ENCODE measurements at places on chromosomes 2 and 18.
A peak's percentile ranks its signal among the peaks of the same experiment; 100 is the strongest.

DNA sequence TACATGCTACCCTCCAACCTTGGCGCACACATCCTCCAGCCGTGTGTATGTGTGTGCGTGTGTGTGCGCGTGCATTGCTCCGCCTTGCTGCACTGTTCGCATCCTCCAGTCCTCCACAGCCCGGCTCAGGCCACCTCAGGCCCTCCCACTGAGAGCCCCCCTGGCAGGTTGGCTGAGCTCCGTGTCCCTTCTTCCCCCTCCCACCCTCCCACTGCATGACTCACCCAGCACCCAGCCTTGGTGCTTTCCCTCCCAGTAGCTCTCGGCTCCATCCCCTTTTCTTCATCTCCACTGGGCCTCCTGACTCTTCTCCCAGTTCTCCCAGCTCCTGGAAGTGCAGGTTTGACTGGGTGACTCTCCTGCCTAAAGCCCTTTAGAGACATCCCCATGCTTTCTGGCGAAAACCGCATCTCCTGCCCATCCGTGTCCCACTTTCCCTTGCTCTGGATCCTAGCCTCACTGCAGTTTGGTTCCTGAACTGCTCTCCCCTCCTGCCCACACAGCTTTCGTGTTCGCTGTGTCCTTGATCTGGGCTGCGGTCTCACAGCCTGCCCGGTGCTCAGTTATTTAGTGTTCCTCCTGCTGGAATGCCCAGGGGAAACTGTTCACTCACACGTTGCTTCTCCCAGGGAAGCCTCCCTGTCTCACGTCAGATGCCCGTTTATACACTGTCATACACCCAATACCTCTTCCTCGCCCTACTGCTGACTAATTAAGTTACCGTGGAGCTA, 4.9 kb downstream of the TMEM177 start:
- DNase-seq = no peak

- DNase-seq = no peak
These were observed 110.9 kb downstream of the PID1 start for GRCh38 chr2:229160180-229160579.

DNA sequence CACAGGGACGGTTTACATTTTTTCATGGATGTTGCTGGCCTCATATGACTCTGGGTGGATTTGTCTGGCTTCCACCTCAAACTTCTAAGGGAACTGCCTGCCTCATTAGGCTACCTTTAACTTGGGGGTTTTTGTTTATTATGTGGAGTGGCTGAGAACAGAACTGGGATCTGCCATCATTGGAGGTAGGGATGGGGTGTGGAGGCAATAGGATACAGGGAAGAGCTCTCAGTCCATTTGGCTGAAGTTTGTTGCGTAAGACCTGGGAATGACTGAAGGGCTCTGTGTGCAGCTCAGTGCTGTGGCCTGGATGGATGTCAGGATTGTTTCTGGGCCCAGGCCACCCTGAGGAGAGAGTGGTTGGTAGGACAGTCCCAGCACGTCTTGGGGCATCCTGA, 31.2 kb downstream of the ASB1 start:
- no peak for DNase-seq

- no peak for DNase-seq
These were observed 116.6 kb downstream of the LAMA3 start for GRCh38 chr18:23805898-23806297.

DNA sequence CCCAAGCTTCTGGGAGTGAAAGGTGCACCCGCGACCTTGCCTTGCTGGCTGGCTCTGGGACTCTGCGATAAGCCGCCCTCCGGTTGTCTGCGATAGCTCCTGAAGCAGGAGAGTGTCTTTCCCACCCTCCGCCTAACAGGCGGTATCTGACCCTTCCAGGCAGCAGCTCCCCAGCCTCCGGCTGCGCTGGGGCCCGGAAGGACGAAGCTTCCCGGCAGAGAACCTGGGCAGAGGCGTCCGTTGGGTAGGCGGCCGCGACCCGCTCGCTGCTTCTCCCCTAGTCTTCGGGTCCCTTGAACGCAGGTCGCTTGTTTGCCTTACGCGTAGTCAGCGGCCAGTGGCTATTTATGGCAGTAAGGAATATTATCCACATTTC, 446 bp upstream of the RHBDD1 start:
- peak; percentile 12 for DNase-seq

DNA sequence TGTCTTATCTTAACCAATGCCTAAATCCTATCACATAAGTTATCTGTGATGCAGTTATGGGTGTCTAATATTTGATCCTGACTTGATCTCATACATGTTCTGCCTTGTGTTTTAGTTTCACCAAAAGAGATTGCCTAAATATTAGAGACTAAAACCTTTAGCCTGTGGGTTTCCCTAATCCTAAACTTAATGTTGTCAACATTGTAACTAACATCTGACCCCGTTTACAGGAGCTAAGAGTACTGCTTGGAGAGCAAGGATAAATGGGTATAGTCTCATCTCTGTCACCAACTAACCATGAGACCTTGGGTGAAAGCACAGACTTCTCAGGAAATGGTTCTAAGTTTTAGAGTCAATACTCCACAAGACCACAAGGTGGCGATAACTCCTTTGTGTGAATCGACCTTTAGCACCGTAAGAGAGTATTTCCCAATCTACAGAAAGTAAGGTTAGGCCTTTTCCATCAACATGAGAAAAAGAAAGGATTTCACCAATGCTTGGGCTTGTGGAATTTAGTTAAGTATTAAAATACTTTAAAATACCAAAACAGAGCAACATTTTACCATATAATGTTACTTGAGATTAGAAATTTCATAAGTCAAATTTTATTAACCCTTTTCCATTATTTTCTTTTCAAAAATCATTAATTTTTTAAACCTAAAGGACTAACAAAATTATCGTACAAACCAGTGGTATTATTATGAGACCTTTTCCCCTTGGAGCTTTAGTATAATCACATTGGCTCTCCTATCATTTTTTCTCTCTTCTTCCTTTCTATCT, 60.5 kb downstream of the G6PC2 start:
- DNase-seq = peak; percentile 12

DNA sequence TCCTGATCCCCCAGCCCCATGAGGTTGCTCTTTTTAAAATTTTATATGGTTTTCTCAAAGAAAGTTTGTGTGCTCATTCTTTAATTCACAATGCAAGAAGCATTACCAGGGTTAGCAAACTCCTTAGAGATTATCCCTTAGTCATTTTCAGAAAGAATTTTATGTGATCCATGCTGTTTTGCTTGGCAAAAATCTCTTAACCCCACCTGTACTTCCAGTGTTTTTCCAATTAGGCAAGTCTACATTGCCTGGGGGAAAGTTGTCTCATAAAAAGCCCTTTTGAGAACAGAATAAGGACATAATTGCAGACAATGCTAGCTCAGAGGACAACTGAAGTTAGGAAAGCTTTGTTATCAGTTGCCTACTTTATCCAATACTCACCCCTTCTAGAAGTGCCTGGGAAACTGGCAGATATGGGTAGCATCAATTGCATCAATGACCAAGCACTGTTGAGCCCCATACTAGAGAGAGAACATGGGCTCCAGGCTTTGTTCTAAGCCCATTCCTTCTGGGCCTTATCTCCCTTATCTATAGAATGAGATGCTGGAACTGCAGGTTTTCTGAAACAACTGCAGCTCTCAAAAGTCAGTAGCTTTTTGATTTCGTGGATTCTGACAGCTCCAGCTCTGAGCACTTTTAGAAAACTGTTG, 265.9 kb upstream of the SPHKAP start:
- no peak for DNase-seq

- DNase-seq = no peak
These were observed 94.2 kb upstream of the RAB27B start for GRCh38 chr18:54734059-54734458.

DNA sequence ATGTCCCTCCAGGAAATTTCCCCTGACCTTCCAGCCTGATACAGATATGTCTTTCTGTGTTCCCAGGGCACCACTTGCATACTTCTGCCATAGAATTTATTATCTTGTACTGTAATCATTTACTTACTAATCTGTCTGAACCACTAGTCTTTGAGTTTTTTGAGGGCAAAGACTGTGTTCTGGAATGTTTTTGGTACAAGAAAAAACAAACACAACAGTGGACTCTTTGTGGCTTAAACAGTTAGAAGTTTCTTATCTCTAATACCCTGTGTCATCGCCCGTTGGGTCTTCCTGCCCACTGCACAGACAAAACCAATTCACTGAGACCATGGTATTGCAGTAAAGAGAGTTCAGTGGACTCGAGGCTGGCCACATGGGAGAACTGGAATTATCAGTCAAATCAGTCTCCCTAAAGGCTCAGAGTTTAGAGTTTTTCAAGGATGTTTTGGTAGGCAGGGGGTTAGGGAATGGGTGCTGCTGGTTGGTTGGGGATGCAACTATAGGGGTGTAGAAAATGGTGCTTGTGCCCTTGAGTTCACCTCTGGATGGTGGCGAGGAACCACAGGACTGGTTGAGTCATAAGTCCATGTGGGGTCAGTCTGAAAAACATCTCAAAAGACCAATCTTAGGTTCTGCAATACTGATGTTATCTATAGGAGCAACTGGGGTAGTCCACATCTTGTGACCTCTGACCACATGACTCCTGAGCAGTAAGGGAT, 20.3 kb downstream of the RALB start:
- DNase-seq = no peak

DNA sequence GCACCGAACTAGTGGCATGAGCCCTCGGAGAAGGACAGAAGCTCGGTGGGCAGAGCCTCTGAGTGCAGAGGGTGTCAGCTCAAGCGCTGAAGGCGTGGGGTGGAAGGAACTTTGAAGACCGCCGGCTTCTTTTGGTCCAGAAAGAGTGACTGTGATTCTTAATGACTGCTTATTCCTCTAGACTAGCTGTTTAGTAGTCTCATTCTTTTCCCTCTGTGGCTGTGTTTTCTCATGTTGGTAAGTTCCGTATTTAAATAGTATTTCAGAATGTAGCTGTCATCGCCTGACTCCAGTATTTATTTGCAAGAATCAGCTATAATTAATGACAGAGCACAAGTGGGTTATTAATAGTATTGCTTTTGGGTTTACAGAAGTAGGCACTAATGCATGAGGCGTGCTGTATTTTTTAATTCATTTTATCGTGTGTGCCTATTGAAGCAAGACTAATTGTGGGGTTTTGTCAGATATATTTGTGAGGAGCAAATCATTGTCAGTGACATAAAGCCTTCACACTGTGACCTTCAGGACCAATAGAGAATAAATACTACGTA, 80.8 kb upstream of the NFATC1 start:
- DNase-seq = no peak

GRCh38 chr2:223003191-223003590, 48.8 kb upstream of the KCNE4 start:
- DNase-seq = no peak

DNA sequence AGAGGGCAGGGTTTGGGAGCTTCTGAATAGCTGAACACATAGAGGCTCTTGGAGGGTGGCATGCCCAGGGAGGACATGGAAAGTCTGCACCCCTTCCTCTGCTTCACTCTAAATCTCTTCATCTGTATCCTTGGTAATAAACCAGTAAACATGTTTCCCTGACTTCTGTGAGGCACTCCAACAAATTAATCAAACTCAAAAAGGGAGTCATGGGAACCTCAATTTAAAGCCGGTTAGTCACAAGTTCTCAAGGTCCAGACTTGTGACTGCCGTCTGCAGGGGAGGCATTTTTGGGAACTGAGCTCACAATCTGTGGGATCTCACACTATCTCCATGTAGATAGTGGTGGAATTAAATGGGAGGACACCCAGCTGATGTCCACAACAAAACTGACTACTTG, 33.1 kb upstream of the STON1 start:
- DNase-seq = no peak

GRCh38 chr2:154697418-154698252, 860 bp upstream of the KCNJ3 start:
- peak; percentile 41 for DNase-seq

DNA sequence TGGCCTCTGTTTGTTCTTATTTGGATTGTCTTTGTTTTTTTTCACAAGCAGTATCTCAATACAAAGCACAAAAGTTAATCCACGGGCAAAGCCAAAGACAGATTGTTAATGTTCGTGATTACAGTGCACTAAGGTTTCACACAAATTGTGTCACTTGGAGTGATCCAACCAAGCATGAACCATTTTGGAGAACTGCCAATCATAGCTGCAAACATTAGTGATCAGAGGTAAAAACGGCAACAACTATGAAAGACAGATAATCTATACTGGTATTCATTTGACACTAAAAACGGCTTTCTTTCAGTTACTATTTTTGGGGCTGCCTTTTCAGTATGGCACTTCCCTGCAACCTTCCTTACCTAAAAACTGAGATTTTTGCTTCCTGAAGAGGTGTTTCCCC, 213.1 kb upstream of the GULP1 start:
- DNase-seq = no peak

GRCh38 chr2:104701411-104701911, 152.5 kb upstream of the POU3F3 start:
- DNase-seq = no peak

GRCh38 chr18:56891870-56892269, 240.7 kb downstream of the WDR7 start:
- DNase-seq = no peak

DNA sequence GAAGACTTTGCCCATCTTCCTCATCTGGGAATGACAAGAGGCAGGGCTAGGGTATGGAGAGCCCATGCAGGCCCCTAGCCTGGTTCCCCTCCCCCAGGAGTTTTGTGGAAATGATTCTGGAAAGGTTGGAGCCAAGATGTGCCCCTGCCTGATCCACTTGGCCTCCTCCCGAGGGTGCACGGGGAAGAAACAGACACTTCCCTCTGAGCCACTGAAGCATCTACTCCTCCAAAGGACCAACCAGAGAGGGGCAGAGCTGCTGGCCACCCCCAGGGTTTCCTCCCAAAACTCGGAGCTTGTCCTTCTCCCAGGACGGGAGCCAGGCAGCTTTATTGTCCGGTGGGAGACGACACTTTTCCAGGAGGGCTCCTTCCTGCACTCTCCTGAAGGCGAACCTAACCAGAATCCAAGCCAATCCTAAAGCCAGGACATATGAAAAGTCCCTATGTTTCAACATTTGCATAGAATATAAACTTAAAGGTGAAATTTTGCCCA, 149.2 kb upstream of the COPS8 start:
- no peak for DNase-seq

- DNase-seq = no peak
These were observed 1.1 kb downstream of the RPL37A start for GRCh38 chr2:216499641-216500218.

DNA sequence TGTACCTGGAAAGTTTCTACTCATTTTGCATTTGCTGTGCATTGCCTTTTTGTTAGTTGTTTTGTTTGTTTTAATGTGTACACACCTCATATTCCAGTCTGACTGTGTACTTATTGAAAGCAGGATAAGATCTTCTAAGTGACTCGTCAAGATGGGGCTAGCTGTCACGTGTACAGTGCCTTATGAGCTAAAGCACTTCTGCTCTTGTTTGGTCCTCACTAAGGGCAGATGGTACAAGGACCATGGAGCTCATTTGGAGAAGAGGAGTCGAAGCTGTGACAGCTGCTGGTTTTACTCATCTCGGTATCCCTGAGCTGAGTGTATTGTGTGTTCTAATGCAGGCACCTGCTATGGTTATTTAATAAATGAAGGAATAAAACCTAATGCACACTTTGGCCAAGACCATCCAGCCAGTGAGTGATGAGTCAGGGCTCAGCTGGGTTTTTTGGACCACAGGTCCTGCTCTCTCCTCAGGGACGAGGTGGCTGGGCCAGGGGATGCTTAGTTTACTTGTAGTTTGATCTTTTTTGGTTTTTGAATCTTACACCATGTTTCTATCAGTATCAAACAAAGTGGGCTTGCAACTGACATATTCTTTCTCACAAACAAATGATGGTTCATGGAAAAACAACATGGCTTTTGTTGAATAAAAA, 152.5 kb upstream of the APCDD1 start:
- DNase-seq = no peak

GRCh38 chr18:11175266-11175979, 26.1 kb upstream of the PIEZO2 start:
- DNase-seq = no peak

GRCh38 chr2:215664847-215665525, 229.1 kb upstream of the FN1 start:
- no peak for DNase-seq
